CD8-positive, alpha-beta memory T cell (primary cell): ENCODE measurements at places on chromosomes 16 and 17. TPM values are rescaled to one million over a fixed set of nuclear protein-coding genes. Genes with fewer than 3 reads are reported as not detected.

Gene CRYBA1
- not detected for total RNA-seq

Gene KREMEN2
- not detected for total RNA-seq

Gene MYLK3
- 0.20 TPM for total RNA-seq

DNA sequence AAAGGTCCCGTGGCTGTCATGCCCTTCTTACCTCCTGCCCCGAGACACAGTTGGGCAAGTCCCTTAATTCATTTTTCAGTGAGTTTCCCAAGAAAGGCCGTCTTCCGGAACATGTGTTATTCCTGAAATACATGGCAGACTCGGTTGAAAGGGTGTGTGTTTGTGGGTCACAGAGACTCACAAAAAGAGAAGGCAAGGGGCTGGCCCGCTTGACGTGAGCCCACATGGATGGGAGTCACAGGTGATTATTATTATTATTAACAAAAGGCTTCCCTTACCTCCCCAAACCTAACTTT lies 34.1 kb upstream of the CCR7 start:
- peak overlapping the region; percentile 47 for H3K4me3 ChIP-seq
- no peaks in the 10 kb centered on the region for H3K27me3 ChIP-seq
- no peaks in the 10 kb centered on the region for H3K36me3 ChIP-seq
- H3K4me1 ChIP-seq, result peaks cover 97% of the 10 kb centered on the region
- no peak for DNase-seq
- peak overlapping the region; percentile 19 for H3K27ac ChIP-seq

- no peak overlapping the region for H3K27ac ChIP-seq
- H3K4me1 ChIP-seq, result no peaks in the 10 kb centered on the region
- H3K36me3 ChIP-seq, result no peaks in the 10 kb centered on the region
- no peak for DNase-seq
Measured at GRCh38 chr16:73750639-73751038, 546.0 kb upstream of the PSMD7 start.

DNA sequence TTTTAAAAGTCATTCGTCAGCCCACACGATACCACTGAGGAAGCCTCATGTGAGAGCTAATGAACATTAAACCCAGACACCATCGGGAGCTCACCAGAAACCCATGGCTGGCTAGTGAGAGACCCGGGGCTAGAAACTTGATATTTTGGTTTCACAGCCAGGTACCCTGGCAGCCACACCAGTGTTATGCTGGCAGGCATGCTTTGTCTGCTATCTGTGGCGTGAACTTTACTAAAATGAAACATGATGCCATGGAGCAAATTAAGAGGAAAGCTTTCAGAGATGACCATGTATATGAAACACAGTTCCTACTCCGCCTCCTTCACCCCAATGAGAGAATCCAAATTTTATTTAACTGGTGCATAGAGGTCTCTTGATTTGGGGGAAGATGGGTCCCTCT lies 291.2 kb downstream of the IRX3 start:
- no peaks in the 10 kb centered on the region for H3K4me1 ChIP-seq
- H3K27ac ChIP-seq, result no peak overlapping the region
- no peak for DNase-seq
- H3K4me3 ChIP-seq, result no peak overlapping the region
- H3K36me3 ChIP-seq, result no peaks in the 10 kb centered on the region
- no peaks in the 10 kb centered on the region for H3K27me3 ChIP-seq

GRCh38 chr16:30003670-30004423 lies 7.0 kb downstream of the DOC2A start:
- no peak for DNase-seq
- H3K27ac ChIP-seq, result no peak overlapping the region
- no peak overlapping the region for H3K4me3 ChIP-seq

- no peak overlapping the region for H3K4me3 ChIP-seq
- DNase-seq, result no peak
- no peak overlapping the region for H3K27ac ChIP-seq
- no peaks in the 10 kb centered on the region for H3K4me1 ChIP-seq
Measured at GRCh38 chr17:47315451-47316266, 8.1 kb upstream of the EFCAB13 start.

- no peak overlapping the region for H3K27ac ChIP-seq
- H3K36me3 ChIP-seq, result no peaks in the 10 kb centered on the region
- H3K4me1 ChIP-seq, result no peaks in the 10 kb centered on the region
- DNase-seq, result no peak
- no peaks in the 10 kb centered on the region for H3K27me3 ChIP-seq
- H3K4me3 ChIP-seq, result no peak overlapping the region
Measured at GRCh38 chr17:51647826-51648225, 387.5 kb downstream of the UTP18 start.

DNA sequence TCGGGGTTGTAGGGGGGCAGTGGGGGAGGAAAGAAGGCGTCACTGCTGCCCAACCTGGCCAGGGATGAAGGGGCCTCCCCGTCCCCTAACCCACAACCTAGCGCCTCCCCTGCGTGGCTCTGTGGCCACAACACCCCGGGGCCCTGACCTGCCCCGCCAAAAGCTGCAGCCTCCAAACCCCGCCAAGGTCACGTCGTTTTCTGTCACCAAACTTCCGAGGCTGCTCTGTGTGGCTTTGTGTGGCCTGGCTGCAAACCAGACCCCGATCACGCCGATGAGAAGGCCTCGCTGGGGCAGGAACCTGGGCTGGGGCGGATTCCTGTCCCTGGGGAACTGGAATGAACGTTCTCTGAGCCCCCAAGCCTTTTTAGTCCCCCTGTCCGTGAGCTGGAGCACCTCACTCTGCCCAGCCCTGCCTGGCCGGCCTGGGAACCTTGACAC lies 30.5 kb upstream of the CIBAR2 start:
- H3K4me3 ChIP-seq, result no peak overlapping the region
- no peak for DNase-seq
- H3K36me3 ChIP-seq, result no peaks in the 10 kb centered on the region
- no peaks in the 10 kb centered on the region for H3K4me1 ChIP-seq
- peaks cover 3% of the 10 kb centered on the region for H3K27me3 ChIP-seq

DNA sequence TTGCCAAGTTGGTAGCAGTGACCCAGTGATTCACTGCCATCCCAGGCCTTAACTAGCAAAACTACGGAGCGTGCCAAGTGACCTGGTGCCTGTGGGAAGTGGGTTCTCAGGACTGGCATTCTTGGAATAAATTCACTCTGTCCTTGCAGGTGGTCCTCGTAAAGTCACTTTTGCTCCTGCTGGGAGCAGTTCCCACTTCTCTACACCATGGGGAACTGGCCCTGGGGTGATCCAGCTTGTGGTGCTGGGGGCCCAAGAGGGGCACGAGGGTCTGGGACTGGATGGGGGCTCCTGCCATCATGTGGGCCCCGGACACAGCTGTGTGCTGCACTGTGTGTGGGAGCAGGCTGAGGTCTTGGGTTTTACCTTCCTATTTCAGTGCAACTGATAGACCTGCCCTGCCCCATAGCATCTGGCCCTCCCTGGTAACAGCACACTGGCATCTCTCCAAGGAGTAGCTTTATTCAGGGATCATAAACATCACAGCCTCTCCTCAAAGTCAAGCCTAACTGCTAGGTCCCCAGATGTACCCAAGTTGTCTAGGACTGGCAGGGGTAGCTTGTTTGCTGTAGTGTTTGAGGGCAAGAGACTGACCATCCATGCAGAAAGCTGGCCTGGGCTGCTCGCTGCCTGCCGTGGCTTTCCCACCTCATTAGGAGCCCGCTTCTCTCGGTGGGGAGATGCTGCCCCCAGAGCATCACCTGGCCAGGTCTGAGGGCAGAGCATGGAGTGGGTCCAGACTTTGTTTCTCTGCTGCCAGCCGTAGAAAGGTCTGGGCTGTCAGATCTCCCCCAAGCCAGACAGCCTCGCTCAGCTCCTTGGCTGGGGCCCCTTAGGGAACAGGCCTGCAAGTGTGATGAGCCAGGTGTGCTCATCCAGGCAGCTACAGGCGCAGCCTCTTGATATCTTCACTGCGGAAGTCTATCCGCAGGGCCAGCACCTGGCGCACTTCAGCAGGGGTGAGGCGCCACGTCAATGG lies 26.0 kb downstream of the FCSK start:
- H3K27me3 ChIP-seq, result no peaks in the 10 kb centered on the region
- H3K4me3 ChIP-seq, result no peak overlapping the region
- H3K36me3 ChIP-seq, result peaks cover 11% of the 10 kb centered on the region
- no peaks in the 10 kb centered on the region for H3K4me1 ChIP-seq
- DNase-seq, result no peak

DNA sequence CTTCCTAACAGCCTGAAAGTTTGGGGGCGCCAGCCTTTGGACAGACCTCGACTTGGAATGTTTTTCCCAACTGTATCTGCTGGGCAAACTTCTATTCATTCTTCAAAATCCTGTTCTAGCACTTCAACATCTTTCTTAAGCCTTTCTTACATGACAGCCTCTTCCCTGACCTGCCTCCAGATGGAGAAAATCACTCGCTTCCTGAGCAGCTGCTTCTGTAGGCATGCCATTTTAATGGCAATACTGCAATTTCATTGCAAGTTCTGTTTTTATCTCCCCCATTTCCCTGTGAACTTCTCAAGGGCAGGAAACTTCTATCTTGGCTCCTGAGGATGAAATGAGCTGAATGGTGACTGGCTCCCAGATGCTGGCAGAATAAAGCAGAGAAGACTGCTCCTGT lies 128.8 kb upstream of the ASIC2 start:
- no peak overlapping the region for H3K27ac ChIP-seq
- H3K4me3 ChIP-seq, result no peak overlapping the region
- H3K27me3 ChIP-seq, result no peaks in the 10 kb centered on the region
- DNase-seq, result no peak

DNA sequence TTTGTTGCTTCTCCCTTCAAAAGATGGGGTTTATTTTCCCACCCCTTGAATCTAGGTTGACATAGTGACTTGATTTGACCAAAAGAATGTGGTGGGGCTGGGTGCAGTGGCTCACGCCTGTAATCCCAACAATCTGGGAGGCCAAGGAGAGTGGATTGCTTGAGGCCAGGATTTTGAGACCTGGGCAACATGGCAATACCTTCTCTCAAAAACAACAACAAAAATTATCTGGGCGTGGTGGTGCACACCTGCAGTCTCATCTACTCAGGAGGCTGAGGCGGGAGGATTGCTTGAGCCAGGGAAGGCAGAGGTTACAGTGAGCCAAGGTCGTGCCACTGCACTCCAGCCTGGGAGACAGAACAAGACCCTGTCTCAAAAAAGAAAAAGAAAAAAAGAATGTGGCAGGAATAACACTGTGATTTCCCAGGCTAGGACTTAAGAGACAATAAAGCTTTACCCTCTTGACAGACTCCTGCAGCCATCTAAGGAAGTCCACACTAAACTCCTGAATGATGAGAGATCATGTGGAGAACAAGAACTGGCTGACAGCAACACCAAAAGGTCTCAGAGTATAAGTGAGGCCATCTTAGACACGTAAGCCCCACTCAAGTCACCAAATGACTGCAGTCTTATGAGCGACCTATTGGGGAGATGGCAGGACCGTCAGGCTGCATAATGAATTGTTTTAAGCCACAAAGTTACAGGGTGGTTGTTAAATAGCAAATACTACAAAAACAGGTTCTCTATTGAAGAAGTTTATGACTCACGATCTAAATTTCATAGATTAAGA lies 37.0 kb downstream of the FBXL20 start:
- H3K27me3 ChIP-seq, result no peaks in the 10 kb centered on the region
- H3K27ac ChIP-seq, result peak overlapping the region; percentile 27
- H3K36me3 ChIP-seq, result no peaks in the 10 kb centered on the region
- no peak overlapping the region for H3K4me3 ChIP-seq

- peak; percentile 78 for DNase-seq
- peak within 1 kb of the TSS; percentile 85 for H3K27ac ChIP-seq
- H3K4me3 ChIP-seq, result peak within 1 kb of the TSS; percentile 79
- H3K27me3 ChIP-seq, result no peaks in the 10 kb centered on the region
- H3K4me1 ChIP-seq, result peaks cover 58% of the 10 kb centered on the region
Measured at GRCh38 chr16:28494121-28494851, at the start of gene APOBR. Gene APOBR (plus strand): TSS chr16:28494643. CDS start chr16:28494682, 39 bp downstream.
